ENCODE measurements at places on chromosomes 4 and X.

GRCh38 chr4:138236037-138236436 lies 6.1 kb downstream of the SLC7A11 start:
- DNase-seq, result no peak

GRCh38 chrX:129759576-129760061 lies 20.1 kb upstream of the SASH3 start:
- DNase-seq, result peak; percentile 74

DNA sequence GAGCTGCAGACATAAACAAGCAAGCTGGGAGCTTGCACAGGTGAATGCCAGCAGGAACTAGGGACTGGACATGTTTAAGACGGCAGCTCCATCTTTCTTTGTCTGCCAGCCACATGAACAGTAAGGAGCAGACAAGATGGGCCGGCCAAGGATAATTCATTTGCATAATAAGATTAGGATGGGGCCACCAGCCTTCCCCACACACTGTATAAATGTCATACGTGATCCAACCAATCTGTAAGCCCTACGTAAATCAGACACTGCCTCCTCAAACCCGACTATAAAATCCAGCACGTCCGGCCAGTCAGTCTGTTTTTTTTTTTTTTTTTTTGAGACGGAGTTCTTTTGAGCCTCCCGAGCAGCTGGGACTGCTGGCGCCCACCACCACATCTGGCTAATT lies 75.6 kb upstream of the BOD1L1 start:
- DNase-seq, result no peak

DNA sequence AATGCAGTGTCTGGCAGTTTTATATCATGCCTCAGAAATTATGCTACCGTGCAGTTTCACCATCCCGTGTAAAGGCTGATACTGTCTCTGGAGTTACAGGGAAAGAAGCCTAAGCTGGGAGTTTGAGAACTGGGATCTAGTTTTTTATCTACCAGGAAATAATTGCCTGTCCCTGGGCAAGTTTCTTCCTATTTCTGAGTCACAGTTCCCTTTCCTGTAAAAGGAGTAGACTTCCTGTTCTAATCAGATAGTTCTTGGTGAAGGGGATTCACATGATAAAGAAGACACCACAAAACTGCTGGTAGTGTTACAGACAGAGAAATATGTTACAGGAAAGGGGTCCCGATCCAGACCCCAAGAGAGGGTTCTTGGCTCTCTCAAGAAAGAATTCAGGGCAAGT lies 17.1 kb downstream of the HERC3 start:
- no peak for DNase-seq

GRCh38 chrX:49165901-49166881 lies 3.6 kb downstream of the MAGIX start:
- DNase-seq, result peak; percentile 77

DNA sequence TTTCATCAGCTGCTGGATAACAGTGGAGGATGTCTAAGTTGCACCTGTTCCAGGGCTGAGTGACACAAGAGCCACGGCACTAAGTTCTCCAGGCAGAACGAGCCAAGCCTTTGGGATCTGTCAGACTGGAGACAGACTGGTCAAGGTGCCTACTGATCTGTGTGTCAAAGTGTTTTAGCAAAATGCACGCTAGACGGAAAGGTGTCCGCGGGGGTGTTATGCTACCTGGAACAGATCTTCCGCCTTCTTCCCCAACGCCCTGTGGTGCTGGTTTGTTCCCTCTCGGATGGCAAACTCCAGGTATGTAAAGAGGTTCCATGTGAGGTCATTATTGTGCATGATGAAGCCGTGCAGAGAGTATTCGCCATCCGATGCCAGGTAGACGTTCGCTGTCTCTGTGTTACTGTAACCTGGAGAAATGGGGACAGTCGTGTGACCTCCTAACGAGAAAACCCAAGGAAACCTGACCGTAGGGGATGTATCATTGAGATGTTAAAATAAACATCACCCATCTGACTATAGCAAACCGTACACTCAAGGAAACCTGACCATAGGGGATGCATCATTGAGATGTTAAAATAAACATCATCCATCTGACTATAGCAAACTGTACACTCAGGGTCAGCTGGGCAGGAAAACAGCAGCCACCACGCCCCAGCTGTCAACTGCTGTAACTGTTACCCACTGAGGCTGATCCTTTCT lies 29.7 kb upstream of the SLC25A6 start:
- DNase-seq, result no peak

- DNase-seq, result no peak
Observed at GRCh38 chr4:121408-122084, 2.8 kb upstream of the ZNF718 start.

DNA sequence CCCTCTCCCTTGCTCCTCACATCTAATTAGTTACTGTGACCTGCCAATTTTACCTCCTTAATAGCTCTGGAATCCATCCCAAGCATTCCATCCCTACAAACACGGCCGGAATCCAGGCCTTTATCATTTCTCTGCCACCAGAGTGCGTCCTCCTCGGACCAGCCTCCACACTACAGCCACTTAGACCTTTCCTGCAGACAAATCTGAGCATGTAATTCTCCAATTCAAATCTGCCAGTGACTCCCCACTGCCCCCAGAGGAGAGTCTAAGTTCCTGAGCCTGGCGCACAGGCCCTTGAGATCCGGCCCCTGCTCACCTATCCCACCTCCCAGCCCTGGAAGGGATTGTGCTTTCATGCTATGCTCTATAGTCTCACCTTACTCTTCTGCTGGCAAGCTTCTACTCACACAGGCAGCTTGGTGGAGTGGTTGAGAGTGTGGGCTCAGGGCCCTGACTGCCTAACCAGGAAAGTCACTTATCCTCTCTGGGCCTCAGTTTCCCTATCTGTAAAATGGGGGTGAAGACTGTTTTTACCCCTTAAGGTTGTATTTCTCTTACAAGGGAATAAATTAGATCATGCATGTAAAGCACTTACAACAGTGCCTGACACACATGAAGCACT lies 31.2 kb downstream of the PJA1 start:
- DNase-seq, result peak; percentile 72

- no peak for DNase-seq
Observed at GRCh38 chr4:85142451-85142850, 176.0 kb upstream of the WDFY3 start.

DNA sequence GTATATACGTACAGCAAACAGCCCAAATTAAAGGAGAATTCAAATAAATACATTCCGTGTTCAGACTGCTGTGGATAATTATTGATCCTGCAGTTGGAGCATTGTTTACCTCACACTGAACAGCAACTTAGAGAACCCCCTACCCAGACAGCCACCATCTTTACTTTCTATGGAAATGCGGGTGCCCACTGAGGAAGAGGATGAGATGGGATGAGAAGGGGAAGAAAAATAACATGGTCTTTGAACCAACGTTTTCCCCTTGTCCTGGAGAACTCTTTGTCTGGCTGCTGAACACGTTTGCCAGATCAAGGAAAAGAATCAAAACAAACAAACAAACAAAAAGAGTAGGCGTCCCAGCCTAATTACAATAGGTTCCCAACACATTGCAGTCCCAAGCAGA lies 1.5 kb downstream of the TSPAN5 start:
- DNase-seq, result no peak

DNA sequence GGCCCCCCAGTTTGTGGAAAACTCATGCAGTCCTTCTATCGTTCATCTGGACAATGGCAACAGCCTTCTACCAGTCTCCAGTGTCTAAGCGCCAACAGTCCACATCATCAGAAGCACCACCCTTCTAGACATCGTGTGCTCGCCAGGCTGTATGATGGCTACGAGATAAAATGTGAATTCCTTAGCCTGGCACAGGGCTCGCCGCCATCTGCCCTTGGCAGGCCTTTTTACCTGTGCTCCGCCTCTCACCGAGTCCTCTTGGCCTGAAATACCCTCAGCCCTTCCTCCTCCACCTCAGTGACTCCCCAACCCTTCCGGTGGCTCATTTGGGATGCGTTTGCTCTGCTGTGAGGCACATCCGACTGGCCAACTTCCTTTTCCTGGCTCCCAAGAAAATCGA lies 15.9 kb upstream of the STS start:
- no peak for DNase-seq

GRCh38 chr4:37562592-37562991 lies 123.6 kb downstream of the RELL1 start:
- no peak for DNase-seq

DNA sequence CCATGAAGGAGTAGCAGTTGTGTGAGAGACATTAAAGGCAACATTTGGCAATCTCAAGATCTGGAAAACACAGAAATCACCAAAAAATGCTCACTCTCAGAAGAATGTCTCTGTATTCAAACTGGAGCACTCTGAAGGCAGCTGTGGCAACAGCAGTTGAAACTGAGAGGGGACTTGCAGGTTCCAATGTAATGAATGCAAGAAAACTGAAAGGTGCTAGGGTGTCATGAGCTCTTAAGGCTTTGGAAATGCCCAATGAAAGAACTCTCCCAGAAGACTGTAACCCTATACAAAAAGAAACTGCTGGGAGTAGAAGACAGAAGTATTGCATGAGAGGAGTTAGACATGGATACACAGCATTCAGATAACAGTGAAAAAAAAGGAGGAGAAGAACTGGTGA lies 118.2 kb upstream of the HTR2C start:
- no peak for DNase-seq

GRCh38 chrX:140505421-140506337 lies 810 bp upstream of the SOX3 start:
- DNase-seq, result no peak

GRCh38 chr4:95547715-95548471 lies 880 bp downstream of the UNC5C start:
- no peak for DNase-seq

- peak; percentile 87 for DNase-seq
Observed at GRCh38 chr4:47213971-47214370, 182.6 kb downstream of the GABRB1 start.

GRCh38 chr4:158122501-158122900 lies 50.3 kb downstream of the GASK1B start:
- DNase-seq, result peak; percentile 44

DNA sequence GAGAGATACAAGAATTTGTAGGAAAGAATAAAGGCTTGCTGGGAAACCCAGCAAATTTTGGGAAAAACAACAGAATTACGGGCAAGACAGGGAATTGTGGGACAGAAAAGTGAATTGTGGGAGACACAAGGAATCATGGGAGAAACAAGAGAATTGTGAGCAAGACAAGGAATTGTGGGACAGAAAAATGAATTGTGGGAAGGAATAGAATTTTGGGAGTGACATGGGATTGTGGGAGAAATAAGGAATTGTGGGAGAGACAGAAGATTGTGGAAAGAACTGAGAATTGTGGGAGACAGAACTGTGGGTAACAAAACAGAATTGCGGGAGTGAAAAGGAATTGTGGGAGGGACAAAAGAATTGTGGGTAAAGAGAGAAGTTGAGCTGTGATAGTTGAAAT lies 1.2 kb upstream of the HCCS start:
- DNase-seq, result no peak

DNA sequence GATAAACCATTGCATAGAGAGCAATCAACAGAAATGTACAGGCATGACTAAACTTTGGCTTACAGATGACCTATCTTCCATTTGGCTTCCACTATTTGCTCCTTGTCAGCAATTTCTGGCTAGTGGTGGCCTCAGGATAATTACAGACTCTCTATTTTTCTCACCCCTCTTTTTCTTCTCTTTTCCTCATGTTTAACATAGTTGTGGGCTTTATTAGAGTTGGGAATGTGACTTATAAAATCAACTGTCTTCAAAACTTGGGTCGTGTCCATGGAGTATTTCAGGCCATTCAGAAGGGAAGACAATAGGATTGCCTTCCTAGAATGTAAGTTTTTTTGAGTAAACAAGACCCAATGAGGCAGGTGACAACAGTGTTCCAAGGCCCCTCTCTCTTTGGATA lies 236.2 kb downstream of the FRAS1 start:
- peak; percentile 61 for DNase-seq

DNA sequence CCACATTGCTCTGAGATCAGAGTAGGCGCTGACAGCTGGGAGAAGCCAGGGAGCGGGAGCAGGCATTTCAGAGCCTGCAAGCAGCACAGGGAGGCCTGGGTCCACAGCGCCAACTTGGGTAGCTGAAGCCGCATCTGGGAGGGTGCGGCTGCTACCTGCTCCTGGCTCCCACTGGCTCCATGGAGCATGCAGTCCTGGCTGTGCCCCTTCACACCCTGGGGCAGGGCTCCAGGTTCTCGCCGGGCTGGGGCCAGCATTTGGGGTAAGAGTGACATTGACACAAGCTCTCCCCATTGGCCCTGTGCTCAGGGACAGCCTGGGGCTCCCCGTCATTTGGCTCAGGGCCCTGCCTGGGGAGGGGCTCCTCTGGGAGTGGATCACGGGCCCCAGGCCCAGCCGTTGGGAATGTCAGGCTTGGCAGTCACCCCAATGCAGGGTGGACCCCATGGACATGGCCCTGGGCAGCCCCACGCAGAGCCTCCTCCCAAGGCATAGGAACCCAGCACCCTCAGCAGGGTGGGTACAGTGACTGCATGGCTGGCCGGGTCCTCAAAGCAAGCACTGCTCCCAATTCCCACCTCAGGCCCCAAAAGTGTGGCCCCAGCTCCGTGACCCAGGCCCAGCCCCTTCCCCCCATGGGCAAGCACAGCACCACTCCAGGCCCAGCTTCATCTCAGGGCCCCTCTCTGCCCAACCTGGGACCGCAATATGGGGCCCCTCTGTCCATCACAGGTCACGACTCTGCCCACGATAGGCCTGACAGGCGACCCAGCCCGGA lies 82.4 kb downstream of the PRDM5 start:
- DNase-seq, result no peak

GRCh38 chrX:15564981-15565579 lies 35.7 kb downstream of the ACE2 start:
- peak; percentile 56 for DNase-seq

GRCh38 chrX:129686422-129686948 lies 31.7 kb upstream of the APLN start:
- no peak for DNase-seq

DNA sequence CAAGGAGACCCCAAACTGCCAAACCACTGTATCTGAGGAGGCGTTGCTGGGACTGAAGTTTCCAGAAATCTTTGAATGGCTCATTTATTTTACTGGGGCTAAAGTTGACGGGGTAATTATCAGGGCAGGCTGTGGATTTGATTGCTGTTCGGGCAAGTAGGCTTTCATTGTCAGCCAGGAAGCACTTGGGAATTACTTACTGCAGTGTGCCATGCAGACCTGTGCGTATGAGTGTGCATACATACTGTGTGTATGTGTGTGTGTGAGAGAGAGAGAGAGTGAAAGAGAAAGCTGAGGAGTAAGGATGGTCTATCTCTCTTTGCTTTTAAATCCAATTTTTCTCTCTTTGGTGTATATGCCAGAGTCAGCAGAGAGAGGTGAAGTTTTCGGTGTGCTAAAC lies 122.7 kb downstream of the NPNT start:
- no peak for DNase-seq

- peak; percentile 14 for DNase-seq
Observed at GRCh38 chr4:79445371-79445781, 37.3 kb upstream of the GK2 start.

GRCh38 chr4:173318240-173318639 lies 15.9 kb downstream of the HMGB2 start:
- DNase-seq, result no peak

GRCh38 chrX:104108955-104109354 lies 3.4 kb upstream of the ZCCHC18 start:
- DNase-seq, result no peak

GRCh38 chr4:84814094-84814750 lies 152.3 kb downstream of the WDFY3 start:
- peak; percentile 96 for DNase-seq
